Peyer's patch (tissue), 4 donors: ENCODE measurements at places on chromosomes 4 and X. TPM values are rescaled to one million over a fixed set of nuclear protein-coding genes. Genes with fewer than 3 reads are reported as not detected.

HTN3 gene
- total RNA-seq = not detected

AREG gene
- 11.2 TPM for total RNA-seq

GABRQ gene
- not detected for total RNA-seq

TCP11X2 gene
- total RNA-seq = not detected

EGFL6 gene
- total RNA-seq = not detected

BTK gene
- total RNA-seq = 6.0 TPM

MMRN1 gene
- total RNA-seq = 30.2 TPM

OPHN1 gene
- 6.3 TPM for total RNA-seq

NWD2 gene
- total RNA-seq = not detected

POU3F4 gene
- total RNA-seq = not detected

UGT8 gene
- 78.0 TPM for total RNA-seq

GAGE12F gene
- not detected for total RNA-seq

BEX4 gene
- total RNA-seq = 4.4 TPM

ZC4H2 gene
- 15.0 TPM for total RNA-seq

CYLC1 gene
- total RNA-seq = not detected

CDKL5 gene
- 2.7 TPM for total RNA-seq

FABP2 gene
- 112 TPM for total RNA-seq

HSD17B13 gene
- total RNA-seq = 1.6 TPM

CPLX1 gene
- total RNA-seq = not detected

DNASE1L1 gene
- 41.2 TPM for total RNA-seq

DRP2 gene
- not detected for total RNA-seq

RNF212 gene
- total RNA-seq = 5.4 TPM

AFAP1 gene
- 15.8 TPM for total RNA-seq

GPC4 gene
- 11.0 TPM for total RNA-seq

AKAP14 gene
- not detected for total RNA-seq

TEX13B gene
- total RNA-seq = not detected

PSAPL1 gene
- not detected for total RNA-seq

PABPC1L2A gene
- total RNA-seq = not detected

C1QTNF7 gene
- 5.0 TPM for total RNA-seq

JAKMIP1 gene
- 1.2 TPM for total RNA-seq
